SIG-M5 (cell line): ENCODE measurements at places on chromosomes 12 and 14.

DNA sequence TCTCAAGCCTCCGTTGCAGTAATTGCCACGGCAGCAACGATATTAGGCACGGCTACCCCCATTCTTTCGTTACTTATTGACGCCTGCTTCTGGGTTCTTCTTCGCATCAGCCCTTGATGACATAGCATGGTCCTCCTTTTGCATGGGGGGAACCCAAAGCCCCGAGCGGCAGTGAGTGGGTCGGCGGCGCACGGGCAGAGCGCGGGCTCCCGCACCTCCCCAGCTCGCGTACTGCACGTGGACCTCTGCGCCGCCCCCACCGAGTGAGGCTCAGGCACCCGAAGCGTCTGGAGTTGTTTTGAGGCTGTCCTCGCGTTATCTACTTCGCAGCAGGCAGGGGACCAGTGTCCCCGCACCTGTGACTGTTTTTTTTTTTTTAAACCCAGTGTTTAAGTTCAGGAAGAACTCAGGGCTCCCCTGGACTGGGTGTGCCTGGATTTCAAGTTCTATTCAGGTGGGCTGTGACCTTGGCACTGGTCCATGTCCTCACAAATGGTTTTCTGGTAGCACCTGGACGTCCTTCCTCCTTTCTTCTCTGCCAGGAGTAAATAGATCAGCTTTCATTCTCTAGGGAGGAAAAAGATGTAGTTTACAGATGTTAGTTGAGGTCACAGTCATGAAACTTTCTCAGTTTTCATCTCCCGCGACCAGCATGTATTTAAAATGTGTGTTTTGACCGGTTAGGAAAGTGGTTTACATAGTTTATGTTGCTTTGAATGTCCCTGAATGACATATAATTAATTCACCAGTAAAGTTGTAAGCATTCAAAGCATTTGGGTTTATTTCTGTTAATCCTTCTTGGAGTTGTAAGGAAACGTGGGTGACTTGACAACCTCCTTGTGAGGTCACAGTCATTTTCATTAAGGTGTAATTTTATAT, 1.4 kb upstream of the FOXN4 start:
- DNase-seq = no peak

DNA sequence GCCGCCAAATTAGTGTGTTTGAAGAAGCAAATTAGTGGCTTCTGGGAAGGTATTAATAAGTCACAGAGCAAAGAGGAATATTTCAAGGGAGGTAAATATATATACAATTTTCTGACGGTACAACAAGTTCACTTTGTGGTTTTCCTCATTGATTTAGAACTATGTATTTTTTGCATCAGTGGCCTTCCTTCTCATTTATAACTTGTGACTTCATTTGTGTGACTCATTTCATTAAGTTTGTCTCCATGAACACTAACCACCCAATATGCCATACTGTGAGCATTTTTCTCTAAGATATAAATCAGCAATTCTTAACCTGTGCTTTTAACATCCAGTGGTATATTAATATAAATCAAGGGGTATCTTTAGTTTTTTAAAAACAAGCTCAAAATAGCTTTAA, 29.3 kb upstream of the ARHGAP5 start:
- no peak for DNase-seq

GRCh38 chr14:73753887-73754795, 40.0 kb upstream of the PNMA1 start:
- DNase-seq = peak; percentile 42

- no peak for DNase-seq
These were observed 109.7 kb downstream of the SLC25A47 start for GRCh38 chr14:100432652-100433427.

GRCh38 chr12:109440851-109441490, 36.1 kb downstream of the KCTD10 start:
- no peak for DNase-seq

DNA sequence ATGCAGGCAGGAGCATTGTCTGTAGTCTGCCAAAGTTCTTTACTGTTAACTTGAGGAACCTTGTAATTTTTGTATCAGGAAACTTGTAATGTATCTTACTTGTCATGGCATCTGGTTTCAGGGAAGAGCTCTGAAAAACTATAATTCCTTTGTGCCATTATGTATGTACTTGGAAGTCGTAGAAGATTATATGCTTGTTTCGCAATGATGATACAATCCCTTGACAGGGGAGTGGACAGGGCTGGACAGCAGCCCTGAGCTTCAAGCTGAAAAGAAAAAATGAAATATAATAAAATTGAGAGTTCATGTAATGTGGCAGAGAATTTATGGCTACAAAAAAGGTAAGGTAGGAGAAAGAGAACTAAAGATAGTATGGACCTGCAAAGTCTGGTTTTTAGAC, 7.4 kb upstream of the DLGAP5 start:
- no peak for DNase-seq

- no peak for DNase-seq
These were observed 64.7 kb downstream of the CCDC92 start for GRCh38 chr12:123907726-123908476.

GRCh38 chr14:45916340-45916953, 663.4 kb upstream of the MIS18BP1 start:
- no peak for DNase-seq

GRCh38 chr12:26374934-26375680, 179.7 kb downstream of the SSPN start:
- no peak for DNase-seq

- DNase-seq = no peak
These were observed 47.7 kb upstream of the CPM start for GRCh38 chr12:68980476-68981212.

DNA sequence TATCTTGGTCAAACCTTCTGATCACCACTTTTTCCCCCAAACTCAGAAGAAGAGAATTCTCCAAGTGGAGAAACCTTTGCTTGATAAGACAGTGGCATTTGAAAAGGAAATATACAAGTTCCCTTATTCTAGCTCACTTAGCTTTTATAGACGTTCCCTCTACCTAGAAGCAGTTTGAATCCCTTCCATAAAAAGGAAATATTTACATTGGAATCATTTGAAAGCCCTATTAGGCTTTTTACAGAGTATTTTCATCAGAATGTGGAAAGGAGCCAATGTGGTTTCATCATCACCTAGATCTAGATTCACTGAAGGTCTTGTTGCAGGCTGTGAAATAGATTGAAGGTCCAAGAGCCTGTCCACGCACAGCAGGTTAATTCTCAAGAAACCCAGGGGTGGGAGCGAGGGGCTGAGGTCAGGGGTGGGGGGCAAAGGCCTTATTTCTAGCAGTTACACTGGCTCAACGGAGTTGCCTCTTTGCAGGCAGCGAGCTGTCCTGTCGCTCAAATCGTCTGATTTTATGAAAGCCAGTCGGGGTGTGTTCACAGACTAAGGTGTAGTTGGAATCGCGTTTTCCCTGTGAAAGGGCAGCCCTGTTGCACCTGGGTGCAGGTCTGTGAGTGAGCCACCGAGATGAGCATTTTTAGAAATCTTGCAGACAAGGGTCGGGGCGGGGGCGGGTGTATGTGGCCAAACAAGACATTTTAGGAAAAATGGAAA, 45.6 kb downstream of the AACS start:
- DNase-seq = no peak

GRCh38 chr12:122282061-122282460, 15.8 kb upstream of the VPS33A start:
- DNase-seq = no peak

DNA sequence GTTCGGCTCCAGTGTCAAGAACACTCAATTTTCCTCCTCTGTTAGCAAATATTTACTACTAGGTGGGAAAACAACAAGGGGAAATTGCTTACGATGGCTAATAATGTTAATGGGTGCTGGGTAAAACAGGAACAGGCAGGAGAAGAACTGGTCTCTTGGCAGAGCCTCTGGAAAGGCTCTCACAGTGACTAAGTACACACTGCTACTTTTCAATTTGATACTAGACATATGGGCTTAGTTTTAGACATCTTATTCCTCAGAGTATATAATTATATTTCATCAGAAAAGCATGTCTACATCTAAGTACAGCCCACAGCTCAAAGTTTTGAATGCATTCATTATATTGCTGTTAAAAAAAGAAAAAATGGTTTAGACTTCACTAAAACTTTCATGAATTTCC, 65.4 kb upstream of the SAV1 start:
- DNase-seq = no peak

DNA sequence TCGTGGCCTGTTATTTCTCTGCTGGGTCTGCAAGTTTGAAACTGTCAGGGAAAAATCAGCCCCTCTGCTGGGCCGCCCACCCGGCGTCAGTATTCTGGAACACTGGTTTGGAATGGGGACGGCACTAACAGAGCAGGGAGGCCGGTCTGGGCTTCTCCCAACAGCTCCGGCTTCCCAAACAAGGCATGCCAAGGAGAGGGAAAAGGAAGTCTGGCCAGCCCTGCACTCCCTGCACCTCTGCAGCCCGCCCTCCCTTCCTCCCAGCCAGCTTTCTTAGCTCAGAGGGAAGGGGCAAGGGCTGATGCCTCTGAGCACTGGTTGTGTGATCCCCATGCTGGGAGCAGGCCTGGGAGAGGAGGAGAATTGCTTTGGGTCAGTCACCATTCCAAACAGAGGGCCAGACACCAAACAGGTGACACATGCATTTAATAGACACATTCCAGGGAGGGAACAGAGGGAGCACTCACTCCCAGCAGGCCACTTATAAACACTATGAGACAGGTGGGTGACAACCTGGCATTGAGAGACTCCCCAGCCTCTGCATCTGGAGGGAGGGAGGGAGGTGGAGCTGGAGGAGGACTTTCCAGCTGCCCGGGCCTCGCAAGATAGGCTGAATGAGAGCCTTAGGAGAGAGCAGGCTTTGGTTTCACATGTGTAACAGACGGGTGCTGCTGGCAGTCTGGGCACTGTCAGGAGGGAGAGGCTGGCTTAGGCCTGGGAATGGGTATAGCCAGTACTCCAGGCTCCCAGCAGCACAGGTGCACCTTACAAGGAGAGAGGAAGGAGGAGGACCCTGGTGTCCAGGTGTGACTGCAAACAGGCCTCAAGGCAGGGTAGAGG, 10.3 kb downstream of the KRT75 start:
- no peak for DNase-seq
